ENCODE measurements at places on chromosomes 12 and 14. TPM values are rescaled to one million over a fixed set of nuclear protein-coding genes. Genes with fewer than 3 reads are reported as not detected.

The DDX11 gene
- 130 TPM for total RNA-seq

The GPR65 gene
- total RNA-seq: 22.0 TPM

The MUCL1 gene
- not detected for total RNA-seq

The CEBPE gene
- 1.0 TPM for total RNA-seq

The OR4E2 gene
- total RNA-seq: not detected

The ISM2 gene
- not detected for total RNA-seq

The DAO gene
- not detected for total RNA-seq

The APOF gene
- not detected for total RNA-seq

The DENND5B gene
- total RNA-seq: 0.10 TPM

The STAT6 gene
- total RNA-seq: 256 TPM

The ACOT6 gene
- total RNA-seq: not detected

The LBHD2 gene
- total RNA-seq: not detected
